Effector CD4-positive, alpha-beta T cell (primary cell): ENCODE measurements at places on chromosomes 6 and 20.

GRCh38 chr6:133613211-133613610 lies 275.7 kb upstream of the TCF21 start:
- no peak for DNase-seq

- DNase-seq, result peak; percentile 35
These were observed 4.3 kb downstream of the MTCL3 start for GRCh38 chr6:127514773-127515227.

DNA sequence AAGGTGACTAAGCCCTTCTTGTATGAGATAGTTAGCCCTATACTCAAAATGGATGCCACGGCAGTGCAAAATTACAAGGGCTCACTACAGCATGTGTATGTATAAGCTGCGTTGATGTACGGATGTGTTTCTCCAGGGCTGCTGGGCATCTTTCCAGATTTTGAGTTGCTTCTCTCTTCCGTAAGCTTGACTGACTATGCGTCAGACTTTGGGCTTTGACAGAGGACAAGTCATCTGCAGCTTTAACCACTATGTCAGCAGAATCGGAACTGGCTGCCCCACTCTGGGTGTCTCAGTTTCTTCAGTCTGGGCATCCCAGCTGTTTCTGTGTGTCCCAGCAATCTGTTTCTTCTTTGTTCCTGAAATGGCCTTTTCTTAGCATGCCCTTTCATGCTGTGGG lies 241.6 kb downstream of the BTBD3 start:
- DNase-seq, result no peak

DNA sequence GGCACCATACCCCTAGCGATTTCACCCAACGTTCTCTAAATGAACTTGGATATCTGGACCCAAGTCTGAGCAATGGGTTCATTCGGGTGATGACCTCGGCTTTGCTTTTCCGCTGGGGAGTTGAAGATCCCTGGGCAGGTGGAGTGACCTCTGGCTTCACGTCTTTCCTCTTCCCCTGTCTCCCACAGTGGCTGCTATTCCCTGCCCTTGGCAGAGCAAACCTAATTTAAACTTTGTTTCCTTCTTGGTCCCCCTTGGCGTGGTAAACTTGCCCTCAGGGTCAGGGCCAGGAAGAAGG lies 7.8 kb upstream of the TFAP2A start:
- DNase-seq, result no peak

DNA sequence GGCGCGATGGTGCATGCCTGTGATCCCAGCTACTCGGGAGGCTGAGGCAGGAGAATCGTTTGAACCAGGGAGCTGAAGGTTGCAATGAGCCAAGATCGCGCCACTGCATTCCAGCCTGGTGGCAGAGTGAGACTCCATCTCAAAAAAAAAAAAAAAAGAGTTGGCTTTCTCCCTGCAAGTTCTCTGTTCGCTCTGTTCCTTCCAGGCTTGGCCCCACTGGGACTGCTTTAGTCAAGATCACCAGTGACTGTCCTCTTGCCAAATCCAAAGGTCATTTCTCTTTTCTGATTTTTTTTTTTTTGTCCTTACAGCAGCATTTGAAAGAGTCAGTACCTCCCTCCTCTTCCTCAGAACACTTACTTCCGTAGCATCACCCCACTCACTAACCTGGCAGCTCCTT lies 10.8 kb upstream of the GNRH2 start:
- no peak for DNase-seq

DNA sequence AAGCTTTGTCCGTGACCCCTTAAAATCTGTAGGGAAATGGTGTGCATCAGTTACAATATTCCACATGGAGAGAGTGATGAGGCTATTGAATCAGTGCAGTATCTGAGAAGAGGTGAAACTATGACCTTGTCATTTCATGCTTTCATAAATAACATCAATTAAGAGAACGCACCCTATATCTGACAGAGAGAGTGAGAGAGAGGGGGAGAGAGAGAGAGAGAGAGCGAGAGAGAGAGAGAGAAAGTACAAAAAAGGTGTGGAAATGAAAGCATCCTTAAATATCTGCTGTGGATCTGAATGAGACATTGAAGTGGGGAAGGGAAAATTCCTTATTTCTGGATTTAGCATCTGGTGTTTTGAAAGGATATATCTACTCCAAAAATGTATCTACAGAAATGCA lies 12.4 kb downstream of the GSTA4 start:
- no peak for DNase-seq

- DNase-seq, result peak; percentile 16
These were observed 38.3 kb upstream of the SLC32A1 start for GRCh38 chr20:38685853-38686473.

- DNase-seq, result no peak
These were observed 417.7 kb upstream of the JAG1 start for GRCh38 chr20:11091511-11091910.

- DNase-seq, result no peak
These were observed 5.0 kb upstream of the KAT14 start for GRCh38 chr20:18132663-18133062.

DNA sequence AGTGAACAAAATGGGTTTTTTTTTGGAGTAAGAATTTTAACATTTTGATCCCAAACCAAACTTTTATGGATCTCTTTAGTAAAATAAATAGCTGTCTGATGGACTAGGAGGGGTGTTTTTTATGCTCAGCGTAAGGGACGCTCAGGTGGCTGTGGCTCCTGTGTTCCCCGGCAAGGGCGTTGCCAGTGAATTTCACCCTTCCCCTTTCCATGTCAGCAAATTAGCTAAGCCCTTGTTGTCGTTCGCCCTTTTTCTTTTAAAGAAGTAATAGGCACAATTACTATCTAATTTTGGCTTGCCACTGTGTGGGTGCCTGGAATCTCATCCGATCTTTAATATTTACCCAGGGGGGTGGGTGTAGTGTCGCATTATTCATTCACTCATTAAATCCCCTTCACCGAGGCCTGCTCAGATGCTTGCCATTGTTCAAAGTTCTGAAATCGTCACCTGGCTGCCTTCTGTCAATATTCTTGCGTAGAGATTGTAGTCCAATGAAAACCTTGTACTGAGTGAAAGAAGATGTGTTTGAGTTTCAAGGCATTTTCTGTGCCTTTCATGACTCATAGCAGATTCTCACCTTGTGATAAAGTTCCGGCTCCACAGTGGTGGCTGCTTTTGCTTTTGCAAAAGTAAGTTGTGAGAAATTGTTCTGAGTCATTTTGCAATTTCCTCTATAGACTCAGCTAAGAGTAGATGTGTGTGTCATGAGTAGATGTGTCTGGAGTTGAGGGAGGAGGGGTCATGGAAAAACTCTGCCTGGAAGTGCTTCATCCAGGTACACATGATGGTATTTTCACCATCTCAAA lies 40.0 kb upstream of the CLDN20 start:
- DNase-seq, result no peak

- no peak for DNase-seq
These were observed 82.3 kb upstream of the KCNG1 start for GRCh38 chr20:51104960-51105920.

DNA sequence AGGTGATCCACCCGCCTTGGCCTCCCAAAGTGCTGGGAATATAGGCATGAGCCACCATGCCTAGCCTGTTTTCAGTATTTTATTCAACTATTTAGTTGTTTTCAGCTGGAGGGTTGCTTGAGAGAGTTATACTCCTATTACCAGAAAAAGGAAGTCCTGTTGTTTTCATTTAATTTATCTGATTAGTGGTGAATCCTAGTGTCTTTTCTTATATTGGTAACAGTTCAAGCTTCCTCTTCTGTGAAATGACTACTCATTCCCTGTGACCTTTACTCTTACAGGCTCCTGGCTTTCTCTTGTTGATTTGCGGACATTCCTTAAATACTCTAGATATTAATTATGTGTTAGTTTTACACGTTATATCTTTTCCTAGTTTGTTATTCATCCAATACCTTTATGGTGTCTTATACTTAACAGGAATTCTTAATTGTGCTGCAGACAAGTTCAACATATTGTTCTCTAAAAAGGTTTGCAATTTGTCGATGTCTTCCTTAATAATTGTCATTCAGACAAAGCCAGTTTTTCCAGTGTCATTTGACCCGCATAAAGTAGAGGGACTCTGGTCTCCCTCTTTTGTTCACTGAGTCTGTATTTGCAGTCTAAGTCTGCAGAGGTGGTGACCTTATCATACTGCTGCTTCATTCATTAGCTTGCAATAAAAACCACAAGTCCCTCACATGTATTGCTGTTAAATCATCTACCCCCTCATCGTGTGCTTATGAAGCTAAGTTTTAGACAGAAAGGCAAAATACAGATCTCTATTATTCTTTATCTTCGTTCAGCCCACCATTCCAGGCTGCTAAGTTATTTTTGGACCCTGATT lies 51.4 kb downstream of the ZBTB9 start:
- DNase-seq, result no peak

DNA sequence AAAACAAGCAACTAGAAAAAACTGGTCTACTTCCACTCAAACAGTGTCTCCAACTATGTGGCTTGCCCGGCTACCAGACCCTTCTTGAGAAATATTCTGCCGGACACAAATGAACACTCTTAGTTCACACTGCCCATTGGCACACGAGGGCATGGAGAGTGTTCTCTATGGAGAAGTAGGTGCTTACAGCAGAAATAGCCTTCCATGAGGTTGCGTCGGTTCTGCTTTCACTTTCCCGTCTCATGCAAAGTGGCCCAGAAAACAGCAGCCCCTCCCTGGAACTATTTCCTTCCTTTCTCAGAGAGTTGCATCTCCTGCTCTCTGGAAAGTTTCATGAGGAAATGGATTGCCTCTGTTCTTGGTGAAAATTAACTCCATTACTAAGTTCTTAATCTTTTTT lies 9.5 kb upstream of the HLA-DOA start:
- no peak for DNase-seq

- DNase-seq, result no peak
These were observed 94.3 kb downstream of the CDC5L start for GRCh38 chr6:44481760-44482159.

- no peak for DNase-seq
These were observed 9.4 kb upstream of the KHDC1L start for GRCh38 chr6:73234733-73235132.

- DNase-seq, result no peak
These were observed 19.8 kb downstream of the FKBP5 start for GRCh38 chr6:35668744-35669450.

- no peak for DNase-seq
These were observed 137.6 kb downstream of the UST start for GRCh38 chr6:148884461-148884860.

DNA sequence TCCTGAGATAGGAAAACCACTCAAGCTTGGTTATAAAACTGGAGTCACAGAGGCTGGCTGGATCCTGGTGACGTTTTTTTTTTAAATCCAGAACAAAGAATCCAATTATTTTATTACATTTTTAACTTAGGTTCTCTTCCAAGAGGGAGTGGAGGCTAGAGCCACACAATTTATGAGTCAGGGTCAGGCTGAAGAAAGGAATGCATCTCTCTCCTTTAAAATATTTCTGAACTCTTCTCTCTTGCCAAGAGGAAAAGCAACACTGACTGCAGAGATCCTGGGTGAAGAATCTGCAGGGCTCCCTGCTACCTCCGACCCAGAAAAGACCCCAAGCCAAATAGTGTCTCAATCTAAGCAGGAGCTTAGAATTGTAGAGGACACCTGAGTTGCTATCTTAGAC lies 88.5 kb upstream of the SSTR4 start:
- no peak for DNase-seq

GRCh38 chr6:151958332-151958731 lies 150.8 kb downstream of the ESR1 start:
- DNase-seq, result no peak

DNA sequence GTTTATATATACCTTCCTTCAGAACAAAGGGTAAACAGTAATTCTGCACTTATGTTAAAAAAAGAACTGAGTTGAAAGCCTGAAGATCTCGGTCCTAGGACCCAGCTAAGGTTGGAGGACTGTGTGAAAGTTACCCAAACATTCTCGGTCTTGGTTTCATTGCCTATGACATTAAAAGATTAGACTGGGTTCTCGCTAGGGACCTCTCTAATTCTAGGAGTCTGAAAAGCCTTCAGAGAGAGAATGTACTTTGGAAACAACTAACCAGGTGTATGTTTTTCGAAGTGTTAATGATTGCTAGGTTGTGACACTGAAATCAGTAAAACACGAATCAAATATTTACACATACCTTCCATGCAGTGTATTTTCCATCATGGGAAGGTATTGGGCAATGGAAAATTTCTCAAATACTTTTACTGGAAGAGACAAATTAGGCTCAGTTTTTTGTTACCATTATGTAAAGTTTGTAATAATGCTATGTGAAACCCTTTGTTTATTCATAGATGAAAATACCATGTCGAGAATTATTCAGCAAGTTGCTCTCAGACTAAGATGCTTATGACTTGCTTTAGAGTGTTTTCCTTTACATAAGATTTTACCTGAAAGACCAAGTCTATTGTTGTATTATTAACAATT lies 113.7 kb upstream of the LOC128125822 start:
- no peak for DNase-seq

- DNase-seq, result no peak
These were observed 48.4 kb downstream of the RIOK1 start for GRCh38 chr6:7438011-7438410.

- no peak for DNase-seq
These were observed 279.0 kb upstream of the ID4 start for GRCh38 chr6:19558201-19558600.

GRCh38 chr6:4401408-4402368 lies 266.3 kb upstream of the ECI2 start:
- no peak for DNase-seq

GRCh38 chr20:32153156-32153665 lies 43.7 kb downstream of the TM9SF4 start:
- DNase-seq, result no peak

GRCh38 chr6:170003027-170003426 lies 251.6 kb downstream of the ERMARD start:
- no peak for DNase-seq

DNA sequence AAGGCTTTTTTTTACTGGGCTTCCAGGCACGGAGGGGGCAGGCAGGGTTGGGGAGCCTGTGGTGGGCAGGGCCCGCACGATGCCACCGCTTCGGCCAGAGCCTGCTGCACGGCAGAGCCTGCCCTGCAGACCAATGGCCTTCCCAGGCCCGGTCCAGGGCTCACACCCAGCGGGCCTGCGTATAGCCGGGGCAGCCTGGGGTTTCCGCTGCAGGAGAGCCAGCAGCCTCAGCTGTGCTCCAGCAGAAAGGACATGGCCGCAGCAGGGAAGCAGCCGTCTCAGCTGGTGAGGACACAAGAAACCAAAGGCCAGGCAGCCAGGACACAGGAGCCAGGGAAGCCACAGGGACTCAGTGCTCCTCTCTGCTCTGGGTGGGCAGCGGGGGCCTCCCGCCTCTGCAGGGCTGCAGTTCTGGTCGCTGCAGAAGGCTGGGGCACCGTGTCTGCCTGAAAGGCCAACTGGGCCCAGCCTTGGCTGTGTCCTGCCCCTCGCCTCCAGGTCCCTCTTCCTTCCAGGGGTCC lies 90.6 kb downstream of the TTLL2 start:
- no peak for DNase-seq

- DNase-seq, result no peak
These were observed 115.9 kb upstream of the DST start for GRCh38 chr6:56758553-56758952.

GRCh38 chr6:149234051-149234962 lies 83.2 kb upstream of the TAB2 start:
- peak; percentile 23 for DNase-seq
